Retina (tissue), 1 donor: ENCODE measurements at places on chromosomes 11 and 22.

DNA sequence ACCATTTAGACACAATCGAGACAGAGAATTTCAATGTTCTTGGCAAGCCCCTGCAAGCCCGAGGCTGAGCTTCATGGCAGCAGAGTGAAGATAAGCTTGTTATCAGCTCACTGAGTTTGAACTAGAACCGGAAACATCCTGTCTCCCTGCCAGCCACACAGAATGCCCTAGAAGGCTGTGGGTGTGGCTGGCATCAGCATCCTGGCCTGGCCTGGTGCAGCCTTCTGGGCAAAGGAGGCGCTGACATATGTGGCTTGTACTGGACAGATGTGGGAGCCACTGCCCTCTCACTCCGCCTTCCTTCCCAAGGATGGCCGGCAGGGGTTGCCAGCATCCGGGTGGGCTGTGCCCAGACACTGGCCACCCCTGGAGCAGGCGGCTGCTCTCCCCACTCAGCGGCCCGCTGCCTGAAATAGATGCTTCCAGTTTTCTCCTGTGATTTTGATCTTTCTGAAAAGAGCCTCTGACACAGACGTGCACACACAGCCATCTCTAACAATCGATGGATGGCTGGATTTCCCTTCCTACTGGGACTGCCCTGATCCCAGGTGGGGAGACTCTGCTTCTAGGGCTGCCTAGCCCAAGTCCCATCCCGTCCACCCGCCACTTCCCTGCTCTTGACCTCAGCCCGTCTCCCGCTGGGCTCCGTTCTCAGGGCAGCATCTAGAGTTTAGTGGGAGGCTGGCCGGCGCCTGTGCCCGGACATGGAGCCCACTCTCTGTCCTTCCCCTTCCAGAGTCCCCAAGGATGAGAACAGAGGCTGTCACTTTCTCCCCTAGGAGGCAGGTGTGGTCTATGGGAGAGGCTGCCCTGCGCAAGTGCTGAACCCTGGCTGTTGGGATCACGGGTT is 149.7 kb downstream of the CTTN start:
- DNase-seq = no peak

DNA sequence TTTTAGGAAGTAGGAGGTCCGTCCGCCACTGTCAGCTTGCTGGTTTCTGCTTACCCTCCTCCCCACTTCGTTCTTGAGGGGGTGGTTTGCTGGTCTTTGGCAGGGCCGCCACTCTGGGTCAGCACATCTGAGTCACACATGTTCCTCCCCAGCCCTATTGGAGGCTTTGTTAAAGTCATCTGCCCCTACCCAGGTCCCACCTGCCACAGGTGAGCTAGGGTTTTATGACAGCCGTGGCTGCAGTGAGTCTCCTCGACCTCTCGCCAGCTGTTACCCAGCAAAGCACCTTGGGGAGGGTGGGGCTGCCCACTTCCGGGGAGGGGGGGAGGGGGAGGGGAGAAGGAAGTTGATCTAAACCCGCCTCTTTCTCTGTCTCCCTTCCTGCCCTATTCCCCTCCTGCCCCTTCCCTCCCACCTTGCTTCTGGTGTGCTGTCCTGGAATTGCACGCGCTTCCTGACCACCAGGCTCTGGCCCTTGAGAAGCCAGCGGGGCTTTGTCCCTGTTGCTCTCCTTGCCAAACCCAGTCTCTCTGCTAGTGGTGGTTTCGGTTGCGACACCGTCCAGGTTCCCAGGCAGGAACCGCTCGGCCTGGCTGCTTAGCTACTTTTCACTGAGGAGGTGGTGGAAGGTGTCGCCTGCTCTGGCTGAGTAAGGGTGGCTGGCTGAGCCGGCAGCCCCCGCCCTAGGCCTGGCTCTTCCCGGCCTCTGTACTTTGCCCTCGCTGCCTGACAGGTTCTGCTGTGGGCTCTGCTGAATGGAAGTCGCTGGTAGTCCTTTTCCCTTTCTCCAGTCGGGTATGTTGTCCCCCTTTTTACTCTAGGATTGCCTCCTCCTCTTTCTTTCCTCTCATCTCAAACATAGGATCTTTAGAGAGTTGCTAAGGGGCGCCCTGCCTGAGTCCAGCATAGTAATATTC is 28.5 kb downstream of the RCOR2 start:
- no peak for DNase-seq

DNA sequence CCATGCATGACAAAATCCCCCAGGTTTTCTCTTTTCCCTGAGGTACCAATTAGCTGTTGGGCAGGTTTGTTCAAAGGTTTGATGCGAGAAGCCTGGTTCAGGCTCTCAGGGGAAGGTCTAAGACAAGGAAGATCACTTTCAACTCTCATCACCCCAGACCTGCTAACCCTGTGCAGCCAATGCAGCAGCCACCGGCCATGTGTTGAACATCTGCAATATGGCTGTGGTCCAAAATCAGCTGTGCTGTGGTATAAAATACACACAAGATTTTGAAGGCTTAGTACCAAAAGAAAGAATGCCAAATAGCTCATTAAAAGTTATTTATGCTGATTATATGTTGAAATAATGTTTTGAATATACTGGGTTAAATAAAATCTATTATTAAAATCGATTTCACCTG is 58.5 kb downstream of the SMCO4 start:
- no peak for DNase-seq

DNA sequence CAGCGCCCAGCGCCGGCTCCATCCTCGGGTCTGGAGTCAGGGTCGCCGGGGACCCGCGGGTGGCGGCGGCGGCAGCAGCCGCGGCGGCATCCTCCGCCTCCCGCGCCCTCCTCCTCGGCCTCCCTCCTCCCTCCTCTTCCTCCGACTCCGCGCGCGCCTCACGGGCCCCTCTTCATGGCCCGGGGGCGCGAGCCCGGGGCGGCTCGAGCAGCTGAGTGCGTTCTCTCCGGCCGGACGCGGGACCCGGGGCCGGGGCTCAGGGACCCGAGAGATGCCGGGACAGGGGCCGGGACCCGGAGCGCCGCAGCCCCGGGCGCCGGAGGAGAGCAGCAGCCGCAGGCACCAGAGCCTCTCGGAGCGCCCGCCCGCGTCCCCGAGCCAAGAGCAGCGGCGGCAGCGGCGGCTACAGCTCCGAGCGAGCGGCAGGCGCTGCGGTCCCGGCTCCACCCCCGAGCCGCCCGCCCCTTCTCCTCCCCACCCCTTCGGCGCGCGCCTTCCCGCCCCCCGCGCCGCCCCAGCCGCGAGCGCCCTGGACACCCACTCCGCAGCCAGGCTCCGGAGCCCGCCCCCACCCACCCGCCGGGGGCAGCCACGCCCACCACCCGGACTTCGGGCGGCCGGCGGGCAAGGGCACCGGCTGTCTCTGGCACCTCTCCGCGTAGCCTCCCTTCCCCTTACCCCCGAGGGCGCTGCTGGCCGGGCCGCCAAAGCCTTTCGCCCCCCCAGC is at the start of gene CHST1:
Gene CHST1, minus strand, starts transcription at position 417 of the 727 bp plus-strand sequence. CDS start 14,699 bp downstream, outside the sequence.
- DNase-seq = peak; percentile 67

- DNase-seq = no peak
Observed at GRCh38 chr11:120302001-120302805, 22.9 kb upstream of the TLCD5 start.

DNA sequence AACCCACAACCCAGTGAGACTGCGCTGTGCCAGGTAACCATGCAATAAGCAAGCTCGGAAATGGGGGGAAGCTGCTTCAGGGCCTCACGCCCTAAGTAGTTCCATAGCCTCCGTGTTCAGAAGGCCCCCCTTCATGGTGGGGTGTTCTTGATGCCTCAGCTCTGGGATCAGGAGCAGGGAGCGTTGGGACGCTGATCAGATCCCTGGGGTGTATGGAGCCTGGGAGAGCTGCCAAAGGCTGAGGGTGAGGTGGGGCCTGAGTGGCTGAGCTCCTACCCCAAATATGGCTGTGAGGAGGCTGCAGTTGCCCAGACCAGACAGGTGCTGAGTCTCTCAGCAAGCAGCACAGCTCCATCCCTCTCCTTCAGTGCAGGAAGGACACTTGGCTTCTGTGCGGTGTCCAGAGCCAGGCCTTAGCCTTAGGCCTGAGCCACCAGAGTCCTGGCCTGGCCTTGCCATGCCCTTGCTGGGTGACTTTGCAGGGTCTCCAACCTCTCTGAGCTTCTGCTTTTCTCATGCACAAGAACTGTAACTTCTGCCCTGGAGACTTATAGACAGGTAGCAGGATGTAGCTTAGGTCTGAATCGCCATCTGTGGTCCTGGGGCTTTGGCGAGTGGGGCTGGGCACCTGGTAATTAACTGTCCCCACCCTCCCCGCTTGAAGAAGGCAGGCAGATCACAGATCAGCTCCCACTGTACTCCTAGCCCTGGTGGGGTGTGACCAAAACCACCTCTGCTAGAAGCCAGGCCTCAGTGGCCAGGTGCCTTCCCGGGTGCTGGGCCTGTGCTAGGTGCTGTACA is 5.3 kb downstream of the MMP11 start:
- DNase-seq = no peak

- no peak for DNase-seq
Observed at GRCh38 chr22:17284888-17285287, 65.7 kb upstream of the ADA2 start.

DNA sequence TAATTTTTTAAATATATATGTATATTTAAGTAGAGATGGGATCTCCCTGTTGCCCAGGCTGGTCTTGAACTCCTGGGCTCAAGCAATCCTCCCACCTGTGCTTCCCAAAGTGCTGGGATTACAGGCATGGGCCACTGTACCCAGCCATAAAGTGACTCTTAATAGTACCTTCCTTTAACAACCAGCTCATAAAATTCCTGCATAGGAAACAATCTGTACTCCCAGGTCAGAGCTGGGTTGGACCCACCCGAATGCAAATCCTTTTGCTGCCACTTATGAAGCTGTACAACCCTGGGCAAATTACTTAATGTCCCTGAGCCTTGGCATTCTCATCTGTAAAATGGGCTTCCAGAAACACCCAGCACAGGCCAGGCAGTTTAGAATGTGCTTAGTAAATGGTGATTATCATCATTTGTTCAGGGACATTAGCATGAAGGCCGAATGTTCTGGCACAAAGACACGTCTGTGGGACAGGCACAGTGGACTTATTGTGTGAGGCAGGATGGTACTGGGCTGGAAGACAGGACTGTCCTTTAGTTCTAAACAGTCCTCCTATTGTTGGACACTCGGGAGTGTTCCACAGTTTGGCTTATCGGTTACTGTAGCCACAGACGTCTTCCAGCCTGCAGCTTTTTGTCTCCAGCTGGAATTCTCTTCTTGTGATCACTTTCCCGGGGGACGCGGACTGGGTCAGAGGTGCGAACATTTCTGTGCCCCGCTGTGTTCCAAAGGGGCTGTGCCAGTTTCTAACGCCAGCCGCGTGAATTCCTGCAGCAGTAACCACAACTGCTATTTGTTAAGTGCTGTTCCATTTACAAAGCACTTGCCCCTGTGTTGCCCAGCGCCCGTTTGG is 6.0 kb downstream of the PDXP start:
- no peak for DNase-seq

DNA sequence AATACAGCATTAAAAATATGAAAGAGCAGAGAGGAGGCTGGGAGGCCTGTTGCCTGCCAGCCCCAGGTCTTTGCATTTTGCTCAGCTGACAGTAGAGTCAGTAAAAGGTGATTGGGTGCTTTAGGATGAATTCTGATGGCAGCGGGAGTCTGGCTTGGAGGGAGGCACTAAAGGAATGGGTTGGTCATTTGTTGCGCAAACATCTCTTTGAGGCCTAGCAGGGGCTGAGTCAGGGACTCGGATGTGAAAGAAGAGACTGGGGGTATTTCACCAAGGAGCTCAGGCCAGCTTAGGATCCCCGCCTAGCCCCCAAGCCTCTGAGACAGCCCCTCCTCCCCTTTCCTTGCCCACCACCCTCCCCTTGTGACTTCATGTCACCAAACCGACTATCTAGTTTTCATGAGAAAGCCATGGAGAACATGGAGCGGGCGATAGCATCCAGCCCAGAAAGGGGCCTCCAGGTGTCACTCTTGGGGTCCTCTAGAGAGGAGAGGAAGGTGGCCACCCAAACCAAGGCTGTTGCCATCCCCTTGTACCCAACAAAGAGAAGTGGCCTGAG is 9.7 kb downstream of the DGKZ start:
- DNase-seq = no peak
